Kidney (tissue), 22 donors: ENCODE measurements at places on chromosomes 2 and 18. TPM values are rescaled to one million over a fixed set of nuclear protein-coding genes. Genes with fewer than 3 reads are reported as not detected.
A peak's percentile ranks its signal among the peaks of the same experiment; 100 is the strongest.

UGT1A4 gene
- 0.84 TPM for polyA plus RNA-seq

IL1RL1 gene
- polyA plus RNA-seq, result 102 TPM

SERPINB2 gene
- polyA plus RNA-seq, result not detected

IL1F10 gene
- polyA plus RNA-seq, result not detected

CDH7 gene
- not detected for polyA plus RNA-seq

REG3A gene
- not detected for polyA plus RNA-seq

CRYGC gene
- polyA plus RNA-seq, result not detected

LRRC30 gene
- not detected for polyA plus RNA-seq

RNF144A gene
- polyA plus RNA-seq, result 4.2 TPM

DPP10 gene
- polyA plus RNA-seq, result 0.67 TPM

TANC1 gene
- 9.2 TPM for polyA plus RNA-seq

UPP2 gene
- polyA plus RNA-seq, result 20.9 TPM

APCDD1 gene
- 2.8 TPM for polyA plus RNA-seq

GRCh38 chr2:62303788-62304187 lies 107.9 kb downstream of the B3GNT2 start:
- no peak for DNase-seq
- H3K4me1 ChIP-seq, result no peaks in the 10 kb centered on the region
- no peak overlapping the region for H3K27ac ChIP-seq
- H3K36me3 ChIP-seq, result no peaks in the 10 kb centered on the region
- no peaks in the 10 kb centered on the region for H3K27me3 ChIP-seq

- peaks cover 4% of the 10 kb centered on the region for H3K36me3 ChIP-seq
- no peak overlapping the region for H3K27ac ChIP-seq
- H3K27me3 ChIP-seq, result no peaks in the 10 kb centered on the region
Observed at GRCh38 chr2:8877894-8878293, 40.5 kb upstream of the KIDINS220 start.

DNA sequence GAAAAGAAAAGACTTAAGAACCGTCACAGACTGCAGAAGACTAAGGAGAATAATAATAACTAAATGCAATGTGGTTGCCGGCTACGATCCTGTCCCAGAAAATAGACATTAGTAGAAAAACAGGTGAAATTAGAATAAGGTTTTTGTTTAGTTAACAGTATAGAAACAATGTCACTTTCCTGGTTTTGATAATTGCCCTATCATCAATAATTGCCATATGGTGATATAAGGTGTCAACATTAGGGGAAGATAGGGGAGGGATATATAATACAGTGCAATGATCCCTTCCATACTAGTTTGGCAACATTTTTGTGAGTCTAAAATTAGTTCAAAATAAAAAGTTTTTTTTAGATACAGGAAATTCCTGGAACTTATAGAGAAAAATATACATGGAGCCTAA lies 144.8 kb downstream of the SATB2 start:
- no peaks in the 10 kb centered on the region for H3K36me3 ChIP-seq
- H3K4me1 ChIP-seq, result no peaks in the 10 kb centered on the region
- no peak overlapping the region for H3K4me3 ChIP-seq
- H3K27me3 ChIP-seq, result no peaks in the 10 kb centered on the region
- no peak for DNase-seq

DNA sequence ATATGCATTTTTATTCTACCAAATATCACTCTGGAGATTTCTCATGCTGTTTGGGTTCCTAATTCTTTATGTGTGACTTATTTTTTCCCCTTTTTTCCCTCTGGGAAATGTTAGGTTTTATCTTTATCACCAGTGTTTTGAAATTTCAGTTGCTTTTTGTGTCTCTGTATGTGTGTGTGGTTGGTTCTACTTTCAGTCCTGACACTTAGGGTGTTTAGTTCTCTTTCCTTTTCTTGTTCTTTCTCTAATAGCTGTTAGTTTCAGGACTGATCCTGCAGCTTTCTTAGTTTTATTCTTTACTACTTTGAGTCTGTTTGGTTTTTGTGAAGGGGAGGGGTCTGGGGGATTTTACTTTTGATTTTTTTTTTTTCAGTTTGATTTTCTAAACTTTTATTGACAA lies 23.1 kb downstream of the PPM1B start:
- H3K4me1 ChIP-seq, result no peaks in the 10 kb centered on the region
- H3K27me3 ChIP-seq, result no peaks in the 10 kb centered on the region
- DNase-seq, result no peak
- H3K4me3 ChIP-seq, result no peak overlapping the region
- no peak overlapping the region for H3K27ac ChIP-seq

DNA sequence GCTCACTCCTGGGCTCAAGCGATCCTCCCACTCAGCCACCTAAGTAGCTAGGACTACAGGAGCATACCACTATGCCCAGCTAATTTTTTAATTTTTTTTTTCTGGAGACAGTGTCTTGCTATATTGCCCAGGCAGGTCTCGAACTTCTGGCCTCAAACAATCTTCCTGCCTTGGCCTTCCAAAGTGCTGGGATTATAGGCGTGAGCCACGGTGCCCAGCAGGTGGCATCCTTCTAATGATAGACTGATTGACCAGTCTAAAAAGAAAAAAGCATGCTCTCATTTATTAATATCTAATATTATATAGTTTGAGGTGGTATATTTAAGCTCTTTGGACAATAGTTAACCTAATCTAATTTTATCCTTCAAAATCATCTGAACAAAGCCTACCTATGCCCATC lies 198.6 kb downstream of the CAMKMT start:
- no peaks in the 10 kb centered on the region for H3K4me1 ChIP-seq
- no peak for DNase-seq
- H3K27ac ChIP-seq, result no peak overlapping the region
- no peaks in the 10 kb centered on the region for H3K36me3 ChIP-seq
- H3K4me3 ChIP-seq, result no peak overlapping the region
- H3K27me3 ChIP-seq, result no peaks in the 10 kb centered on the region

GRCh38 chr2:174072069-174072468 lies 106.9 kb upstream of the SP3 start:
- H3K36me3 ChIP-seq, result no peaks in the 10 kb centered on the region
- no peak overlapping the region for H3K4me3 ChIP-seq
- H3K27me3 ChIP-seq, result no peaks in the 10 kb centered on the region
- no peak overlapping the region for H3K27ac ChIP-seq

- H3K27ac ChIP-seq, result no peak overlapping the region
- DNase-seq, result no peak
- no peaks in the 10 kb centered on the region for H3K27me3 ChIP-seq
- no peaks in the 10 kb centered on the region for H3K36me3 ChIP-seq
- no peaks in the 10 kb centered on the region for H3K4me1 ChIP-seq
Observed at GRCh38 chr18:38033282-38033681, 467.7 kb upstream of the CELF4 start.

DNA sequence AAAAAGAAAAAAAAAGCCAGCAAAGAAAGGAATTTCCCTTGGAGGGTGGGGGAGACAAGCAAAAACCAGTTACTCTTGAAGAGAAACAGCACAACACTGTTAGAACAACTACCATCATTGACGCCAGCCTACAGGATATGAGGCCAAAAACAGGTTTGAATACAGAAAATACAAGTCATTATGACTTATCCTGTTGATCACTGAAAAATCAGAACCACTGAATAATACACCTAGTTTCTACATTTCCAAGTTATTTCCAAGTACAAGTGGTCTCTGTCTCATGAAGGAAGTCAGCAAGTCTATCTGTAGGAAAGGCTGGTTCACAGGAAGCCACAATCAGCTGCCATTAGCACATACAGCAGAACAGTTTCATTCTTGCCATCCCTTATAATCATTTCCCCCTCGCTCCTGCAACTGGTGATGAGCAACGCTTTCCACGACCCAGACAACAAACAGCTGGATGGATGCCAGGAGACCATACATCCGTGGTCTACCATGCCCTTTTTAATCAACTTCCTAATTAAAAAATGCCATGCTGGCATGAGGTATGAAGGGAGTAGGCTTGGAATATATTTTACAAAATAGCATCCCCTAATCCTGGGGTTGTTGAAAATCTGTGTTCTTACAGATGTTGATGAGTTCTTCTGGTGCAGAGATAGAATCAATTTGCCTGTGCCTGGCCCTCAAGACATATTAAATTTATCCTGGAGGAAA lies 10.4 kb downstream of the MYT1L start:
- no peaks in the 10 kb centered on the region for H3K4me1 ChIP-seq
- no peak overlapping the region for H3K4me3 ChIP-seq
- H3K36me3 ChIP-seq, result no peaks in the 10 kb centered on the region
- DNase-seq, result no peak

DNA sequence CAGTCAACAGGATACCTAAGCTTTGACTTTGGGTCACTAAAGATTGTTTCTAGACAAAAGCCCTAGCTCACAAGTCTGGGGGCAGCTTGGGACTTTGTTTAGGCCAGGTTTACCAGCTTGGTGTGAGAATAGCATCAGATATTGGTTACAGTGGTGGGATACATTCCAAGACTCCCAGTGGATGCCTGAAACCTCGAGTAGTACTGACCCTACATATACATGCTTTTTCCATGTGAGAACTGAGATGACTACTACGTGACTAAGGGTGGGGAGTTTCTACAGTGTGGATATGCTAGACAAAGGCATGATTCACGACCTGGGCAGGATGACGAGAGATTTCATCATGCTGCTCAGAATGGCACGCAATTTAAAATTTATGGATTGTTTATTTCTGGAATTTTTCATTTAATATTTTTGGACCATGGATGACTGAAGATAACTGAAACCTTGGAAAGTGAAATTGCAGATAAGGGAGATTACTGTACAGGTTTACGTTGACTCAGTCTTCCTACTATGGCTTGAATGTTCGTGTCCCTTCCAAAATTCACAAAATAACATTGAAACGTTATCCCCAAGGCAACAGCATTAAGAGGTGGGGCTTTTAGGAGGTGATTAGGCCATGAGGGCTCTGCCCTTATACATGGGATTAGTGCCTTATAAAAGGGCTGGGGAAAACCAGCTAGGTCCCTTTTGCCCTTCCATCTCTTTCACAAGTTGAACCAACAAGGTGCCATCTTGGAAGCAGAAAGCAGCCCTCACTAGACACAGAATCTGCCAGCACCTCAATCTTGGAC lies 50.2 kb upstream of the CTAGE1 start:
- H3K27me3 ChIP-seq, result no peaks in the 10 kb centered on the region
- no peak overlapping the region for H3K4me3 ChIP-seq
- DNase-seq, result no peak
- H3K27ac ChIP-seq, result no peak overlapping the region

DNA sequence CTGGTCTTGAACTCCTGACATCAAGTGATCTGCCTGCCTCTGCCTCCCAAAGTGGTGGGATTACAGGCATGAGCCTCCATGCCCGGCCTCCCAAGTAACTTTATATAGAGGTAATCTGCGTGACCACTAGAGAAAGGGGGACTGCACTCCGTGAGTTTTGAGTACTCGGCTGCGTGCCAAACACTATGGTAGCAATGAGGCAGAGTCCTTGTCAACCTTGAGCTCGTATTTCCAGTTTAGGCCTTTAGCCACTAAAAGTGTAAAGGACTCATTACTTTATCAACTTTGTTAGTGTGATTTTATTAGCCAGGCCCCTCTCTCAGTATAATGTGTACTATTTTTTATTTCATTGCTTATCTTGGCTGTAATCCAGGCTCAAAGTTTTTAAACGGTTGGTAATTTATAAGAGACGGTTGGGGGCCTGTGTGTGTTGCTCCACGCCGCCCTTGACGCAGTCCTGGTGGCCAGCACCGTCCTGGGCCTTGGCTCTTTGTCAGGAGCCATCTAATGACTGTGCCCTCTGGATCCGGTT lies 56.2 kb downstream of the ZCCHC2 start:
- peaks cover 19% of the 10 kb centered on the region for H3K36me3 ChIP-seq
- H3K4me1 ChIP-seq, result no peaks in the 10 kb centered on the region
- peak; percentile 75 for DNase-seq

- H3K36me3 ChIP-seq, result no peaks in the 10 kb centered on the region
- no peaks in the 10 kb centered on the region for H3K4me1 ChIP-seq
- DNase-seq, result no peak
- H3K4me3 ChIP-seq, result no peak overlapping the region
- no peaks in the 10 kb centered on the region for H3K27me3 ChIP-seq
Observed at GRCh38 chr2:119517433-119517832, 6.8 kb downstream of the SCTR start.

GRCh38 chr2:194328456-194328855 lies 1328.6 kb upstream of the SLC39A10 start:
- DNase-seq, result no peak
- no peak overlapping the region for H3K4me3 ChIP-seq
- H3K27ac ChIP-seq, result no peak overlapping the region
- H3K27me3 ChIP-seq, result no peaks in the 10 kb centered on the region
- no peaks in the 10 kb centered on the region for H3K36me3 ChIP-seq
- H3K4me1 ChIP-seq, result no peaks in the 10 kb centered on the region

DNA sequence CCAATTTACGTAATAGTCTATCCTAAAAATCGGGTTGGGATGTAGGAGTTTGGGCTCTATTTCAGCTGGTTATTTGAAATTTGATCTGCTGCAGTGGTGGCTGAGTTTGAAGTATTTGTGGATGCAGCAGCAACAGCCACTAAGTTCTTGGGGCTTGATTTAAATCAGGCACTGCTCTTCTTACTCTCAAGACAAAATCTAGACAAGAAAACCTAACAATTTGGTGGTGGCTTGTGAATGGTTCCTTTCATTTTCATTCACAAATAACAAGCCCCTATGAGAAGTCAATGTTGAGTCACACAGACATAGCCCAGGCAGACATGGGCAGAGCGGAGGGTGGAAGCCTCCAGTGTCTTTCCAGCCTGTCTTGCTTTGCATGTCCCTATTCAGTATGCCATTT lies 199.3 kb downstream of the LTBP1 start:
- no peaks in the 10 kb centered on the region for H3K36me3 ChIP-seq
- H3K4me3 ChIP-seq, result no peak overlapping the region
- no peaks in the 10 kb centered on the region for H3K27me3 ChIP-seq
- no peak overlapping the region for H3K27ac ChIP-seq
- no peaks in the 10 kb centered on the region for H3K4me1 ChIP-seq
- peak; percentile 59 for DNase-seq

DNA sequence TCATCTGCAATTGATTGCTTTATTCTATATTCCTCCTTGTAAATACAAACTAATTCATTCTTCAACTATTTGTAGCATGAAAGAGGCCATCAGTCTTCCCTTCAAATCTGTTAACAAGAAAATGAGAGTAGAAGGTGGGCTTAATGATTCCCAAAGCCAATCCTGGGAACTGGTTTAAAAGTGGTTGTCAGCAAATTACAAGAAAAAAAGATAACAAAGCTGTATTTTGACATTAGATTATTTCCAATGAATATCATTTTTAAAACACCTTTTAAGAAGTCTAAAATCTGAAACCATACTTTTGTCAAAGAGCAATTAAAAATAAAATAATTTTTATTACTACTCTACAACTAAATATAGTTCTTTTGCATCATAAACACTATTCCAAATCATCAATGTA lies 139.2 kb downstream of the DYM start:
- no peak for DNase-seq
- H3K27ac ChIP-seq, result no peak overlapping the region
- no peaks in the 10 kb centered on the region for H3K36me3 ChIP-seq
- H3K4me3 ChIP-seq, result no peak overlapping the region
- peaks cover 3% of the 10 kb centered on the region for H3K4me1 ChIP-seq
- no peaks in the 10 kb centered on the region for H3K27me3 ChIP-seq

DNA sequence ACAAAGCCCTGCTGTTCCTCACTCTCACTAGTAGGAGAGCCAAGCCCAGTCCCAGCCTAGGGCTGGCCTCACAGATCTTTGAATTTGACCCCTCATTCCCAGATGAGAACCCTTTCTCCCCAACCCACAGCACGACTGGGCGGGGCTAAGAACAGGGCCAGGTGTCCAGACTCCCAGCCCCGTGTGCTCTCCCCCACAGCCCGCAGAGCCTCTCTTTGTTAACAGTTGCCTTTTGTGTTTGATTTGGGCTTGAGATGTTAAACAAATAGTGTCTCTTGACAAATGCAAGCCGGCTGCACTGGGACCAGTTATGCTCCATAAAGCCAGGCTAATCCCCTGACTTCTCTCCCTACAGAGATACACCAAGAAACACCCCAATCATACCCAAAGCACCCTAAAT lies 4.7 kb upstream of the KCNK3 start:
- H3K27ac ChIP-seq, result no peak overlapping the region
- no peaks in the 10 kb centered on the region for H3K4me1 ChIP-seq
- H3K4me3 ChIP-seq, result no peak overlapping the region
- no peaks in the 10 kb centered on the region for H3K27me3 ChIP-seq
